ENCODE measurements at places on chromosomes 7 and 10.

DNA sequence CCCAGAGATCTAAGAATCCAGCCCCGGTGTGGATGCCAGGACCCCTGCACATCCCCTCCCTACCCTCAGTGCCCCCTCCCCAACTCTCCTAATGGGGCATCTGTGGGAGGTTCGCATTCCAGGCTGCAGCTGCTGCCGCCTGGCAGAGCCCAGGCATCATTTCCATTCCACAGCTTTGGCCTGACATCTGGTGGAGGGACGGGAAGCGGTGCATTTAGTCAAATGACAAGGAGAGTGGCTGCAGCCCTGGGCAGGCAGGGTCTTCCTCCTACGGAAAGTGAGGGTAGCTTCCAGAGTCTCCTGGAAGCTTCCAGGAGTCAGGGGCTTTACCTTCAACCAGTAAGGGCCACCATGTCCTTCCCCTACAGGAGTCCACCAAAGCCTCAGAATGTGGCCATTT, 30.8 kb downstream of the PRLHR start:
- DNase-seq = no peak

DNA sequence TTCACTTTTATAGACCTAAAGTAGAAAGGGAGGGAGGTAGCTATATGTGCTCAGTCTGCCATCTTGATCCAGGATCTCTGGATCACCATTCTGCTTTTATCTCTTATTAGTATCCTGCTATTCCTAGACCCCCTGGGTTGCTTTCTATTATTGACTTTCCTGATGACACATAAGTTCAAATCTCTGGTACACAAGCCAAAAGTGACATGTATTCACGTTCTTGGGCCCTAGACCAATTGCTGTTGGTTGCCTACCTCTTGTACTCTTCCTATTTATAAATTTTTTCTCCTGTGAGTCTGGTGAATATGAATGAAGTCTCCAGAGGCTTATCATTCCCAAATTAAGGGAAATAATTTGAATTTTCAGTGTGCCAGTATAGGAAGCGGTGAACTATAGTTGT, 56.9 kb downstream of the DNMBP start:
- DNase-seq = no peak

DNA sequence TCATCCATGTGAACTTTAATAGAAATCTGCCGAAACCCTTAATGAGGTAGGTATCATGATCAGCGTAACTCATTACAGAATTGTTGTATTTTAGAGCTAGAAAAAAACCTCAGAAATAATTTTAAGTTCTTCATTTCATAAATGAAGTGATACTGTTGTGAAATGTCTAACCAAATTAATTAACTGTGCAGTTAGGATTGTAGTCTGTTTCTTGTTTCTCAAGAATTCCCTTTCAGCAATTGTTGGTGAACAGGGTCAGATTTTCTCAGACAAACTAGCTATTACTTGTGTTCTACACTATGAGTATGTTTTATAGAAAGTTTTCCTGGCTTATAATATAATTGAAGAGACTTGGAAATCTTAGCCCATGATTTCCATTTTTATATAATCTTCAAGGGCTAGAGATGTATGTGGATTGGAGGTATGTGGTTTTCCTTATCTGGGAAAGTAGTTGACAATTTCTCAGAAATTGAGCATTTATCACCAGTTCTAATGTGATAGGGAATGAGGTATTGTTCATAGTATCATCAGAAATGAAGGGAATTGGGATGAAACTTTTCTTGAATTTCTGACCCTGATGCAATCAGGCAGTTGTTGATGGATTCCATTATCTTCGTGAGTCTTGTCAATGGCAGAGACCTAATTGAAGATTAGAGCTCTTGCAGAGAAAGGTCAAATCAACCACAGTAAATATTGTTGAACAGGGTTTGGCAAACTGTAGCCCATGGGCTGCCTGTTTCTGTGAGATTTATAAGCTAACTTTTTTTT, 55.0 kb downstream of the ST7 start:
- DNase-seq = no peak

DNA sequence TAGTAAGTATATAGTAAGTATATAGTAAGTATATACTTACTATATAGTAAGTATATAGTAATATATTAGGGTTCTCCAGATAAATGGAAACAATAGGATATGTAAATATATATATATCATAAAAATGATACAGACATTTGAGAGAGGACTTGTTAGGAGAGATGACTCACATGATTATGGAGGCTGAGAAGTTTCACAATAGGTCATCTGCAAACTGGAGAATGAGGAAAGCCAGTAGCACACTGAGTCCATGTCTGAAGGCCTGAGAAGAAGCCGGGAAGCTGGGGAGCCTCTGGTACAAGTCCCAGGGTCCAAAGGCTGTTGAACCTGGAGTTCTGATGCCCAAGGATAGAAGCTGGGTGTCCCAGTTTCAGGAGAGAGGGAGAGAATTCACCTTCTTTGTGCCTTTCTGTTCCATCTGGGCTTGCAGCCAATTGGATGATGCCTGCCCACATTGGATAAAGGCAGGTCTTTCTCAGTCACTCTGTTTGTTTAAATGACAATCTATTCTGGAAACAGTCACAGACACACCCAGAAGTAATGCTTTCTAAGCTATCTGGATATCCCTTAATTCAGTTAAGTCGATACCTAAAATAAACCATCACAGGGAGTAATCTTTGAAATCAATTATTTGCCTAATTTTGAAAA, 205.5 kb upstream of the CDC14C start:
- no peak for DNase-seq

DNA sequence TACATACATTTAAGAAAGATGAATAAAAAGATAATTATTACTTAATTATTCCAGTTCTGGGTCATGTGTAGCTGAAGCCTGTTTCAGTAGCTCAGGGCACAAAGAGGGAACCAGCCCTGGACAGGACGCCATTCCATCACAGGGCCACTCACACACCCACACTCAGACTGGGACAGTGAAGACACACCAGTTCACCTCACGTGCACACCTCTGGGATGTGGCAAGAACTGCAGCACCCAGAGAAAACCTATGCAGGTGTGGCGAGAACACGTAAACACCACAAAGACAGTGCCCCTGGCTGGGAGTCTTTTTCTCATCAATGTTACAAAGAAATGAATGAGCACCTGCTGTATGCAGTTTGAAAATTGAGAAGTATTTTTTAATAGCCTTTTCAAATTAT, 1.6 kb upstream of the IDI1 start:
- DNase-seq = no peak

GRCh38 chr7:90613088-90613498, 17.0 kb downstream of the CDK14 start:
- no peak for DNase-seq

DNA sequence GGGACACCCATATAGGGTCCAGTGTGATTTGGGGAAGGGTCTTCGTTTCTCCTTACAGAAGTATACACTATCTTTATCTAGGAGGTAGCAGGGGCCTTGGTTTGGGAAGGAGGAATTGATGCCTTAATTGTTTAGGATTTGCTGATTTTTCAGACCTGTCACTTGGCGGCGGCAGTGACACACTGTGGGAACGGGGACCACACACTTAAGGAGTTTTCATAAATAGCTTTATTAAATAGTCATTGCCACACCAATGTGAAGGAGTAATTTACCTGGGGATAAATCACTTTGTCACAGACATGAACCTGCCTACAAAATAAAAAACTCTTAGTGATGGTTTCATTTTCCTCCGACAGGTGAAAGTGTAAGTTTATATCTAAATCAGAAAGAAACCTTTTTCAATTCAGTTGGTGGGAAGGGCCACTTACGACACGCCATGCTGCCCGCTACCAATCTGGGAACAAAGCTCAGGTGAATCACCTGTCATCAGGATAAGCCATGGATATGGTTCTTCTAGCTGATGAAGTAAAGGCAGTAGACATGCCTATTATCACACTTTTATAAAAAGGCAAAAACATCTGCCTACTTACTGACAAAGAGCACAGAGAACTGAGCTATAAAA, 12.3 kb upstream of the ENO4 start:
- DNase-seq = no peak

GRCh38 chr7:94700926-94701554, 45.1 kb upstream of the SGCE start:
- no peak for DNase-seq

GRCh38 chr10:119404719-119405519, 137.6 kb downstream of the RGS10 start:
- no peak for DNase-seq

GRCh38 chr10:12484002-12484918, 134.9 kb downstream of the CAMK1D start:
- DNase-seq = no peak

- peak; percentile 32 for DNase-seq
Observed at GRCh38 chr10:67772894-67773511, 65.0 kb downstream of the DNAJC12 start.

GRCh38 chr10:22816298-22816653, 101.9 kb upstream of the PIP4K2A start:
- DNase-seq = no peak

- no peak for DNase-seq
Observed at GRCh38 chr7:121531175-121532070, 135.3 kb upstream of the FAM3C start.

DNA sequence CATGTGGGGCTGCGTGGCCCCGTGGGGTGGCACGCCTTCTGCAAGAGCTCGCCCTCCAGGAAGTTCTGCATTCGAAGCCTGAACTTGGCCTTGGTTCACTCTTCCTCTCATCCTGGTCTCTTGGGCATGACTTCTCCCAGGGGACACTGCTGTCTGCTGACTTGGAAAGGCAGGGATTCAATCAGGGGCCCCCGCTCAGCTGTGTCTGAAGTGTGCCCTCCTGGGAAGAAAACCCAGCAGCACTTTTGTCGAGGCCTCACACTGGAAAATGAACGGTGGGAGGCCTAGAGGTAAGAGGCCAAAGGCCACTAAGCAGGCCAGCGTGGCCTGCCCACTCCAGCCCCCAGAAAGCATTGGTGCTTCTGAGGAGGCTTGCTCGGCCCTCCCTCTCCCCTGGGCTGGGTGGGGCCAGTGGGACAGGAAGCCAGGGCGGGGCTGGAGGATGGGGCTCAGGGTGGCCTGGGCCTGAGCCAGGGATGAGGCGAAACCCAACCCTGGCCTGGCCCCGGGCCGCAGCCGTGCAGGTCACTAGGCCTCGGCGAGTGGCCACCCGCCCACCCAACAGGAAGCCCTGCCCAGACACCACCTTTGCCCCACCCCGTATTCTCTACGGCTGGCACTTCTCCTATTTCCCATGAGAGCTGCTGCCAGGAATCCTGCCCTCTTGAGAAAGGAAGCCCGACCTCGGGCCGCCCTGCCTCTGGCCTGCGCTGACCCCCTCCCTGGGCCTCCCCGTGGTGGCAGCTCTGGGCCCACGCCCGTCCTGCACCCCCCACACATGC, 81.1 kb downstream of the ZMIZ1 start:
- no peak for DNase-seq

GRCh38 chr10:93096901-93097300, 23.2 kb downstream of the CYP26A1 start:
- DNase-seq = no peak

- peak; percentile 37 for DNase-seq
Observed at GRCh38 chr7:27364344-27364758, 121.7 kb downstream of the EVX1 start.

- DNase-seq = no peak
Observed at GRCh38 chr10:10132009-10132408, 885.7 kb upstream of the CELF2 start.

- no peak for DNase-seq
Observed at GRCh38 chr10:44965104-44965503, 5.5 kb downstream of the RASSF4 start.

GRCh38 chr7:95470452-95470851, 15.3 kb upstream of the ASB4 start:
- no peak for DNase-seq

DNA sequence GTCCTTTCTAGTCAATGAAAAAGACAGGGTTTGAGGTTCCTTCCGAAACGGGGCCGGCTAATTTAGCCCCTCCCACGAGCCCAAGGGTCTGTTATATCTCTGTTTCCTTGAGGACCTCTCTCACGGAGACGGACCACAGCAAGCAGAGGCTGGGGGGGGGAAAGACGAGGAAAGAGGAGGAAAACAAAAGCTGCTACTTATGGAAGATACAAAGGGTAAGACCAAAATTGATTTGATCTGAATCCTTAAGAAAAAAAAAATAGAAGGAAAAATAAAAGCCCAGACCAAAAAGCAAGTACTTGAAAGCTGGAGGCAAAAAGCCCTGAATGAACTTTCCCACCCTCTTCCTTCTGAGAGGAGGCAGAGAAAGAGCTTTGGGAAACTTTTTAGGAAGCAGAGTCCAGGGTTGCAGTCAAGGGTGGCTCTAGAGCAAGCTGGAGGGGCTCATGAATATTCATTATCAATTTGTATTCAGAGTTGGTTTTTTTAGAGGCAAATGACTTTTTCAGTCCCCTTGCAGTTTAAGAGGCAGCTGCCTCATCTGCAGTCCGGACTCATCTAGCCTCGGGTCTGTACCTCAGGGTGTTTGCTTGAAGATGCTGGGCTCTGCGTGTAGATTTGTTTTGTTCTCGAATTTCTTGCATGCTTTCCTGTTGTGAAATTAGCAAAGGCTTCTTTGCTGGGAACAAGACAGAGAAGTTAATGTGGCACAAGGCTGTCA, at the start of gene ENTPD1:
ENTPD1 (plus strand) TSS at position 123 of the 721 bp plus-strand sequence; CDS start at position 200, 77 bp downstream.
- peak; percentile 44 for DNase-seq

DNA sequence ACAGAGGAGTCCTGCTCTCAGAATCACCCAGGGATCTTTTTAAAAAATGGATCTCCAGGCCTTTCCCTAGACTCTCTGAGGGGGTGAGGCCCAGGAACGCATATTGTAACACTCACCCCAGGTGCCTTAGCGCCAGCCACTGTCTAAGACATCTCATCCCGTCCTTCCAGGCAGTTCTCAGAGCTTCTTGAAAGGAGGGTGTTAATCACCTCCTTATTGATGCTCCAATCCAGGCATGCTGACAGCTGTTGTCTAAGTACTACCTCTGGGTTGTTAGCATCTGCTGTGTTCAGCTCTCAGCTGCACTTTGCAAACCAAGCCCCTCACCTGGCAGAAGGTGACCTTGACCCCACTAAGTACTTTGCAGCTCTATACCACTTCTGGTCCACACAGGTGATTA, 36.0 kb downstream of the KIAA1549 start:
- DNase-seq = no peak

DNA sequence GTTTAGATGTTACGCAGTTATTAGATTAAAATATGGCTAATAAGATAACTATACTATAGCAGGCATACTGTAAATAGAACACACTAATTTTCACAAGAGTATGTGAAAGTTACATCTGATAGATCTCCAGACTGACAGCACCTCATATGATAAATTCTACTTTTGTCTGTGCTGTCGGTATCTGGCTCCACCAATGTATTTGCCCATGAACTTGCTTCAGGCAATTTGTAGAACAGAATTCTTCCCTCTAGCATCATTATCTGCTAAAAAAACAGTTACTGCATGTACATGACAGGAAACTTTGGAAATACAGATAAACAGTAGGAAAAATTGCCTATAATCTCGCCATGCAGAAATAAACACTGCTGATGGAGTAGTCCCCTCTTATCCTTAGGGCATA, 137.7 kb downstream of the WNT2 start:
- DNase-seq = no peak
